Bronchial epithelial cell (primary cell): ENCODE measurements at places on chromosomes 16 and 17. TPM values are rescaled to one million over a fixed set of nuclear protein-coding genes. Genes with fewer than 3 reads are reported as not detected.

CA5A gene
- total RNA-seq, result not detected in 2 replicates

TBX4 gene
- not detected in 2 replicates for total RNA-seq

SYCE1L gene
- 0.38 TPM in 1 of 2 replicates, not detected in the other for total RNA-seq

ST6GALNAC2 gene
- 38.4 and 64.4 TPM in 2 replicates for total RNA-seq

PLA2G10 gene
- not detected in 2 replicates for total RNA-seq

ETV4 gene
- total RNA-seq, result 1.4 and 3.2 TPM in 2 replicates

CA7 gene
- total RNA-seq, result not detected in 2 replicates

CNGB1 gene
- total RNA-seq, result under 0.01 and 0.26 TPM in 2 replicates

MYO18A gene
- 23.4 and 57.6 TPM in 2 replicates for total RNA-seq

ATP2C2 gene
- 32.1 and 204 TPM in 2 replicates for total RNA-seq

CHRNE gene
- 0.13 and 0.79 TPM in 2 replicates for total RNA-seq

HBA1 gene
- not detected in 2 replicates for total RNA-seq

MEAK7 gene
- total RNA-seq, result 36.7 and 47.9 TPM in 2 replicates

ZNF771 gene
- total RNA-seq, result 5.0 and 10.0 TPM in 2 replicates

MEOX1 gene
- not detected in 2 replicates for total RNA-seq

MPP2 gene
- 0.13 and 0.26 TPM in 2 replicates for total RNA-seq

UNC45B gene
- total RNA-seq, result not detected in 2 replicates

C1QTNF8 gene
- total RNA-seq, result not detected in 2 replicates

TBC1D3C gene
- total RNA-seq, result 0.38 TPM in 1 of 2 replicates, not detected in the other
